ENCODE measurements at places on chromosomes 3 and 15.

- DNase-seq = no peak
Observed at GRCh38 chr3:114509756-114510155, 215.9 kb downstream of the TIGIT start.

DNA sequence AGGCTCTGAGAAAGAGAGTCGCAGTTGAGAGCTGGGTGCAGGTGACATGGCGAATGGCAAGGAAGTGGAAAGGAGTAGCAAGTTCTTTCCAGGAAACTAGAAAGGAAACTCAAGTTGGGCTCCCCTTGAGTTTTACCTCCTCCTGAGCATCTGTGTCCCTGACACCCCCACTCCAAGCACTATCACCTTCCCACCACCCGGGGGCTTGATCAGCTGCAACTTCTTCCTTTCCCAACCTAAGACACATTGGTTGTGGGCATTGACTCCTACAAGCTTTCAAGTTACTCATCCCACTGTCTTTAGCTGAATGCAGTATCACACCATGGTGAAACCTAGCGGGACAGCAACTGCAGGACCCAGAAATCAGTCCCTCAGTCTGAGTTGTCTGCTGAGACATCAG, 256.6 kb upstream of the NR2F2 start:
- DNase-seq = no peak

- no peak for DNase-seq
Observed at GRCh38 chr15:50880206-50880605, 28.3 kb upstream of the AP4E1 start.

- no peak for DNase-seq
Observed at GRCh38 chr3:138381950-138382715, 33.8 kb downstream of the MRAS start.

GRCh38 chr15:79431636-79432344, at the start of gene MINAR1:
TSS of gene MINAR1 (plus strand) at chr15:79432336. CDS start at chr15:79456148, 23,812 bp downstream.
- DNase-seq = no peak

DNA sequence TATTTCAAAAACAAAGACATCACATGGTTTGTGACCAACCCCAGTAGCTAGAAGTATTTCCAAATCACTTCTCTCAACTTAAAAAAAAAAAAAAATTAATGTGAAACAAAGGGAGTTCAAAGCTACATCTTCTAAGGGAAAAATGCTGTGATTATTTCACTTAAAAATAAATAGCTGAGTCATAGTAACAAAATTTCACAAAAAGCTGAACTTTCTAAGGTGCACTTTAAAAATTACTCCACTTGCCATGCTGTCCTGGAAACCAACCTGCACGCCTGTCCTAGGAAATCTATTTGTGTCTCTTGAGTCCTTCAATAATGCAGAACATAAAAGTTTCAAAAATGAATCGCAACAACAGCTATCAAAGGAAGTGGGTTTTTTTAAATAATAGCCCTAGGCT, 1.8 kb downstream of the ACAP2 start:
- DNase-seq = no peak

GRCh38 chr3:143974271-143975238, 2.9 kb downstream of the DIPK2A start:
- DNase-seq = no peak

GRCh38 chr3:14518893-14519292, 21.2 kb downstream of the GRIP2 start:
- DNase-seq = no peak

GRCh38 chr3:56894881-56895431, 93.2 kb upstream of the ARHGEF3 start:
- no peak for DNase-seq

GRCh38 chr3:23435318-23435717, 232.2 kb downstream of the UBE2E2 start:
- no peak for DNase-seq

- no peak for DNase-seq
Observed at GRCh38 chr3:51932471-51933370, 9.0 kb downstream of the RRP9 start.

DNA sequence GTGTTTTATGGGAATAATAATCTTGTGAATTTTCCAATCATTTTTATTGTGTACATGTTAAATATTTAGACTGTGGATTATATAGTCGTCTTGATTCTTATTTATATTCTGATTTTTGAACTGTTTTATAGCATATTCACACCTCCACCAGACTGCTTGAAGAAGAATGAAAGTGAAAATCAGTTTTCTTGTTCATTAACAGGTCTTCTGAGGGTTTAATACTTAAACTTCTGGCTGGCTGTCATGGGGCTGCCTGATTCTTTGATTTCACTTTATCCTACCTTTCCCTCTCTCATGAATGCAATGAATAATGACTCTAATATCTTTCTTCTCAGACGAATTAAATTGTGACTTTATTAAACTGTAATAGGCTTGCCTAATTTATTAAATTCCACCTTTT, 56.2 kb downstream of the ATP2C1 start:
- DNase-seq = no peak

GRCh38 chr15:34993412-34993811, 5.3 kb upstream of the ZNF770 start:
- DNase-seq = no peak

GRCh38 chr3:79586232-79586631, 181.6 kb downstream of the ROBO1 start:
- no peak for DNase-seq

GRCh38 chr3:82103241-82103640, 341.8 kb upstream of the GBE1 start:
- no peak for DNase-seq

DNA sequence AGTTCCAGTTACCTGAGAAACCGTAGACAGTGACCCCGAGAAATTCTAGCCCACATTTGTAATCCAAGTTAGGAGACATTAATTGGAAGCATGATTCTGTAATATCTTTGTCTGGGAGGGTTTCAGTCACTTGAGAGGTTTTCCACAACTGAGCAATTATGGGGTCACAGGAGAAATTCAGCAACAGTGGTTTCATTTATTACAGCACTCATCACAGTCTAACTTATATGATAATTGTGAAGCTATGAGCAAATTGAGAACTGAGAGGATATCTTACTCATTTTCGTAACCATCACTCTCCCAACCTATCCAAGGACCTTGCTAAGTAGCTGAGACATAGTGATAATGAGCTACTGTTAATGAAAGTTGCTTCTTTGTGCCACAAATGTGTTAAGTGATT, 328.5 kb upstream of the PPP2R3A start:
- DNase-seq = no peak

GRCh38 chr3:54146506-54147239, 24.3 kb downstream of the CACNA2D3 start:
- no peak for DNase-seq

GRCh38 chr3:112175646-112176045, 42.6 kb upstream of the GCSAM start:
- DNase-seq = no peak

DNA sequence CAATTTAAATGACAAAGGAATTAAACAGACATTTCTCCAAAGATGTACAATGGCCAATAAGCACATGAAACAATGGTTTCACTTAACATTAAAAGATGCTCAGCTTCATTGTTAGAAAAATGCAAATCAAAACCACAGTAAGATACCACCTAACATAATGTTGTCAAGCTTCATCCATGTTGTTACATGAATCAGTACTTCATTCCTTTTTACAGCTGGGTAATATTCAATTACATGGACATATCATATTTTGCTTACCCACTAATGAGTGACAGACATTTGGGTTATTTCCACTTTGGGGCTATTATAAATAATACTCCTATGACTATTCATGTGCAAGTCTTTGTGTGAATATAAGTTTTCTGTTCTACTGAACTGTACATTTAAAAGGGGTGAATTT, 7.8 kb downstream of the SLC41A3 start:
- DNase-seq = no peak

DNA sequence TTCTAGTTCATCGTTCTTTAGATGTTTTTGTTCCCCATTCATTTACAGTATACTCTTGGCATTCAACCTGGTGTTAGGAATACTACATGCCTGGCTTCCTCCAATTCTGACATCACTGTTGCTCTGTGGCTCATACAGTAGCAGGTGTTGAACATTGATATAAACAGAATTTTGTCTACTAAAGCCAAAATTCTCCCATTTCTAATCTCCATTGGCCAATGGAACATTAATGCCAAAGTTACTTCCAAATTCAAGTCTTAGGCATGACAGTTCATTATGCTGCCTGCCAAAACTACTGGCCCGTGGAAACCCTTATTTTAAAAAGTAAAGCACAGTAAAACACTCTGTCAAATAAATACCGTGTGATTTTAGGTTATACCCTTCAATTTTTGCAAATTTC, 368.0 kb downstream of the NAALADL2 start:
- no peak for DNase-seq

DNA sequence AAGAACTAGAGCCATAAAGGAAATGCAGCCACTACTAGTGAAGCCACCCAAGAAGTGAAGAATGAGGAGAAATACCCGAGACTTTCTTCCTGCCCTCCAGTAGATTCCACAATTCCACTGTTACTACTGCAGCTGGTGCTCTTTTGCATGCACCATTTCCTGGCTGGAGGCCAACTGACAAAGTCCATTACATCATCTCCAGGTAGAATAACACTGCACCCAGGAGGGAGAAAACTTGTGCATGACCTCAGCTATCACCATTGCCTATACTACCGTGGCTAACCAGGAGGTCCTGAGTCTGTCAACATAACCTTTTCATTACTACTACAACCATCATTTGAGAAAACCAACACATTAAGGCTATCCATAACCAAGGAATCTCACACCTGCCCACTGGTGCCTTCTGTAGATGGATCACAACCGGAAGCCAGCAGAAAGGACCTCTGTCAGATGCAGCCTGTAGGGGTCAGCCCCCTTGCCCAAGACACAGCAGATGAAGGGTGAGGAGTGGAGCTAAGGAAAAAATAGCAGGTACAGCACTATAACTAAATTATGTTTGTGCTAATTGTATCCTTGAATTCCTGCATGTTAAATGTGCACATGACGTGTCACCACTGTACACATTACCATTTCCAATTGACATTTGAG, 200.8 kb upstream of the C2CD4B start:
- DNase-seq = no peak

GRCh38 chr15:92466834-92467233, 73.2 kb downstream of the ST8SIA2 start:
- no peak for DNase-seq

- DNase-seq = no peak
Observed at GRCh38 chr3:10473581-10474274, 31.7 kb downstream of the ATP2B2 start.

- no peak for DNase-seq
Observed at GRCh38 chr3:111862974-111863373, 3.9 kb downstream of the PHLDB2 start.

DNA sequence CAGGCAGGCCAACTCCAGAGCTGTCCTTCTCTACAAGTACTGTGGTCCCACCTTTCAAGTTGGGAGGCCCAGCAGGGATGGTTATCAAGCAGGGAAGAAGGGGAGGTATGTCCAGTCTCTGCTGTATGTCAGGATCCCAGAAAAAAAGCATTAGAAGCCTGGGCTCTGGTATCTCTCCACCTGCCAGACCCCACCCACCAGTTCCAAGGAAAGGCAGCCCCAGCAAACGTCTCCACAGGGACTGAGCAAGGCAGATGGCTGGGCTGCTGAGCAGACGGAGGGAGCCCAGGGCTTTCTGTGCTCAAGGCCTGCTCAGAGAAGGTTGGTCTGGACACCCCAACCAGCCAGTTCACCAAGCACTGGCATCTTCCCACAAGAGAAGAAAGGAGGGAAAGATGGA, 287.8 kb downstream of the XXYLT1 start:
- no peak for DNase-seq

DNA sequence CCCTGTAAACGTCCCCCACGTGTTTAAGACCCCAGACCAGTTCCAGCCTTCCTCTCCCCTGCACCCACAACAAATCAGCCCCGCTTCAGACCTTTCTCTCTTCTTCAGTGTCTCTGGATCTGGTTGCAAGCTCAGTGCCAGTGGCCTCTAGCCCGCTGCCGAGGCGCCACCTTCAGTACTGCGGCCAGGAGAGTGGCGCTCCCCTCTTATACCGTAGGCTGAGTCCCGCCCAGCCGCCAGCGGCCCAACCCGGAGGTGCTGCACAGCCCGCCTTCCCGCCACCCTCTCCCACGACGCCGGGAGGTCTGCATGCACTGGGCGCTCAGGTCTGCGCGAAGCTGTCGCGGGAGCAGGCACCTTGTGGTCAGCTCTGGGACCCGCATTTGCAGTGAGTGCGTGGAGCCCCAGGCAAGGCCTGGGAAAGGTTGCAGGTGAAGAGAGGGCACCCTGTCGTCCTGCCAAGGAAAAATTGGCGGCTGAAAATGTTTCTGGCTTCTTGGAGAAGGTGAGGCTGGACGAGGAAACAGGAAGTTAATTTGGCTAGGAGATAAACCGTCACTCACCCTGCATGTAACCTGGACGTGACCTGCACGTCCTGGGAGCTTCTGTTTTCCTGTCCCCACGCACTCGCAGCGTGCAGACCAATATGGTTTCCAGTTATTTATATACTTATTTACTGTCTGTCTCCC, at the start of gene C2CD4B:
Gene C2CD4B, minus strand, starts transcription at position 182 of the 689 bp plus-strand sequence. CDS start 301 bp downstream, outside the sequence.
- peak; percentile 5 for DNase-seq

DNA sequence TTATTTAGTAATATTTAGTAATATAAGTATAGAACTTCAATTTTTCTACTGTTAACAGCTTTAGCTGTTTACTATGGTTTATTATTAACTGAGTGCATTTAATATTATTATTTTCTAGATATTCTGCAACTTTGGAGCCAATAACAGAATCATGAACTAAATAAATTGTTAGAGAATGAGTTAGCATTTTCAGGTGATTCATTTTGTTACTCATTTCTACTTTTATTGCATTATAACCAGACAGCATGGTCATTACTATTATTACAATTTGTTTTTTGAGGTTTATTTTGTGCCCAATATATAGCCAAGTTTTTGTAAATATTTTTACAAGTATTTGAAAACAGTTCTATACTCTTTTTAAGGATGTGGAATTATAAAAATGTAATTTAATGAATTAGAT, 279.6 kb downstream of the SQOR start:
- no peak for DNase-seq

- DNase-seq = no peak
Observed at GRCh38 chr3:14959359-14959943, 12.1 kb downstream of the NR2C2 start.

- no peak for DNase-seq
Observed at GRCh38 chr15:73986776-73987056, 5.4 kb downstream of the STOML1 start.

DNA sequence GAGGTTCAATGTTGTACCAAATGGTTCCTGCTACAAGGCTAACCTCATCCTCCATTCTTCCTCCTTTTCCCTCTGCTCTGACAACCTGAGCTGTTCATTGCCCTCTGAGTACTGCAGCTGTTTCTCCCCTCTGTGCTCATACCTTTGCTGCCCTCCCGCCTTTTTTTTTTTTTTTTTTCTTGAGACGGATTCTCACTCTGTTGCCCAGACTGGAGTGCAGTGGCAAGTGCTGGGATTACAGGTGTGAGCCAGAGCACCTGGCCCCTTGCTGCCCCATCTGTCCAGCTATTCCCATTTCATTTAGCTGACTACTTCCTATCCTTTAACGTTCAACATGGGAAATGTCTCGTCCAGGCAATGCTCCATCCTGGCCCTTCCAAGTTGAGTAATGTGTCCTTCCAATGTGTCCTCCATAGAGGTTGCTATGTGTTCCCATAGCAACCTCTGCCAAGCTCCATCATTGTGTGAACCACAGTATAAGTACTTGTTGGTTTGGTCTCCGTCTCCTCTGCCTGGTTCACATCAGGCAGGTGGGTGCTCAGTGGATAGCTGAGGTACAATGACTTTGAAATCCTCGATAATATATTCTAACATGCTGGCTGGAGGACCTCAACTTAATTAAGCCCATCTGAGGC, 179.9 kb upstream of the ANKRD28 start:
- DNase-seq = no peak

GRCh38 chr3:125055331-125055912, 375 bp downstream of the HEG1 start:
- DNase-seq = peak; percentile 15

All from activated CD4-positive, alpha-beta T cell treated with anti-CD3 and anti-CD28 coated beads, Interleukin-2, amount 50 U/mL, for 4 hours (primary cell).